ENCODE measurements at places on chromosomes 4 and X.

GRCh38 chrX:123626962-123627361 is 105.9 kb downstream of the THOC2 start:
- peak; percentile 79 for DNase-seq

DNA sequence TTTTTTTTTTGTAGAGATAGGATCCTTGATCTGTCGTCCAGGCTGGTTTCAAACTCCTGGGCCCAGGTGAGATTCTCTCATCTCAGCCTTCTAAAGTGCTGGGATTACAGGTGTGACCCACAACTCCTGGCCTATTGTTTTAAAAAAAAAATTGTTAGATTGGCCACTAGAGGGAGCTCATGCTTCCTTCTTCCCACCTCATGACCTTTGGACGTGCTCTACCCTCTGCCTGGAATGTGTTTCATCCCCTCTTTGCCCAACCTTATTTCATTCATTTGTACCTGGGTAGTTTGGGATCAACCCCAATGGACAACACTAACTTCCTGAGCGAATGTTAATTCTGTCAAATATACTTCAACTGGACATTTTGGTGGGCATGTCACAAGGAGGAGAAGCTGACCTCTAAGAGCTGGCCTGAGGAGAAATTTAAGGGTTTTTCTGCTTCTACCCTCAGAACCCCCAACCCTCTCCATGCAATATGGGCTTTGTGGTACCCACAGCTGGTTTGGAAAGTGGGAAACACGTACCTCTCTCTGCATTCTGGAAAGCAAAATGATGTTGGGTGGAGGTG is 6.4 kb downstream of the PPEF2 start:
- DNase-seq: peak; percentile 15

DNA sequence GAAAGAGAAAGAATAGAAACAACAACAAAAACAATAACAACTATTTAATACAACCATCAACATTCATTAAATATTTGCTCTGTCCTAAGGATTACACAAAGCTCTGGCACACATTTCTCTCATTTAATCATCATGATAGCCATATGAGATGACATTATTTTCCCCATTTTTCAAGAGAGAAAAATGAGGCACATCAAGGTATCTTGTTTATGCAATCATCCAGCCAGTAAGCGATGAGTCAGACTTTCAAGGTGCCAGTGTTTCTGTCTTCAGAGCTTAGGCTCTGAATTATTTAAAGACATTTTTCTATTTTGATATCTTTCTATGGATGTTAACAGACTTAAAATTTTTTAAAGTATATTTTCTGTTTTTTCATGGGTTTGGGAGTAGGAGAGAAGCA is 541.8 kb upstream of the SMIM31 start:
- no peak for DNase-seq

DNA sequence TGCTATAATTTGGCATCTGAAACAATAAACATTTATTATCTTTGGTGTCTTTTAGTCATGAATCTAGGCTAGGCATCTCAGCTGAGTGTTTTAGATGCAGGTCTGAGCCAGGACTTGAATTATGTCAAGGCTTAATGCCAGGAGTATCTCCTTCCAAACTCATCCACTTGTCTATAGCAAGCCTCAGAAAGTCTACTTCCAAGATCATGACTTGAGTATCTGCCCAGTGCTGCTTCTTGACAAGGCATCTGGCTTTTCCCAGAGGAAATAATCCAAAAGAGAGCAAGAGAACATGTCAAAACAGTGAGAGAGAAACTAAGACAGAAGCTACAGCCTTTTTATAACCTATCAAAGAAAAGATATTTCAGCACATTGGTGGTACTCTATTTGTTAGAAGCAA is 1052.1 kb upstream of the PCDH10 start:
- DNase-seq: no peak

DNA sequence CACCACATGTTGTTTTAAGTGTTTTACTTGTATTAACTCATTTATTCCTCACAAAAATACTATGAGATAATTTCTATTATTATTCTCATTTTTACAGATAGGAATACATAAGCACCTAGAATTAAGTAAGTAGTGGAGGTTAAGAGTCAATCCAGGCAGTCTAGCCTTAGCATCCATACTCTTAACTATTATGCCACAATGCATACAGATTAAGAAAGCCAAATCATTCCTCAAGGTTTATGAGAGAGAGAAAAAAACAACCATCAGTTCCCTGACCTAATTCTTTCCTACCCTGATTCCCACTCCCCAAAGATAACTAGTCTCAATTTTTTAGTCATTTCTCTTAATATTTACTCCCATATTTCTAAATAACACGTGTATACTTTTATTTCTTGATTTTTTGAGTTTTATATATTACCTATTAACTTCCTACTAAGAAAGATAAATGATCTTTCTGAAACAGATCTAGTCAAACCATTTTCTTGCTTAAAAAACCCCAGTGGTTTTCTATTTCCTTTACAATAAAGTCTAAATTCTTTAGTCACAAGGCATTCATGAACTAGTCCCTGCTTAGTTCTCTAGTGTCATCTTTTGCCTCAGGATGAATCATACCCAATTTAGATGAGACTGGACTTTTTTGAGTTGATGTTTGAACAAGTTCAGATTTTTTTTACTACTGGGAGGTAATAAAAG is 16.0 kb downstream of the UBA6 start:
- DNase-seq: peak; percentile 64

DNA sequence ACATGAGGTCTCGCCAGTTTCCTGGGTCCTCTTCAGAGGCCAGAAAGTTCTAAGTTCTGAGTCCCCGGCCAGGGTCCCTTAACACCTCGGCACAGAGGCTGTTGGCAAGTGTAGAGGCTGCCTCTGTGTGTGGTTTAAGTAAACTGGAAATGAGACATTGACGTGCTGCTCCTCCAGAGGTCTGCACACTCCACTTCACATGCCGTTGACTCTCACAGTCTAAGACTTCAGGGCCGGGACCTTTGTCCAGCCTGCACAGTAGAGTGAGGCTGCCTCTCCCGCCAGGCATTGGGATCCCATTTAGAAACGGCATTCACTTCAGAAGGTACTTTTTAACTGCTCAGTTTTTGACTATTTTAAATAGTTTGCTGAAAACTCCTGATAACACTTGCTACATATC is 10.6 kb upstream of the TADA2B start:
- DNase-seq: no peak

DNA sequence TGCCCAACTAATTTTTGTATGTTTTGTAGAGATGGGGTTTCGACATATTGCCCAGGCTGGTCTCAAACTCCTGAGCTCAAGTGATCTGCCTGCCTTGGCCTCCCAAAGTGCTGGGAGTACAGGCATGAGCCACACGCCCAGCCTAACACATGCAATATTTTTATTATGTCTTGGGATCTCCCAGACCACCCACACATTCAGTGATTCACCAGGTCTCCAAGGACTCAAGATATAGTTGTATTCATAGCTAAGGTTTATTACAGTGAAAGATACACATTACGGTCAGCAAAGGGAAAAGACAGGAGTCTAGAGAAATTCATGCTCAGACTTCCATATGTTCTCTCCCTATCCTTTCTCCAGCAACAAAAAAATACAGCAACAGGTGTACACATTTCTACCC is 25.5 kb upstream of the FAM120C start:
- peak; percentile 54 for DNase-seq

- no peak for DNase-seq
These were observed 239.1 kb downstream of the NDST4 start for GRCh38 chr4:114874321-114874720.

DNA sequence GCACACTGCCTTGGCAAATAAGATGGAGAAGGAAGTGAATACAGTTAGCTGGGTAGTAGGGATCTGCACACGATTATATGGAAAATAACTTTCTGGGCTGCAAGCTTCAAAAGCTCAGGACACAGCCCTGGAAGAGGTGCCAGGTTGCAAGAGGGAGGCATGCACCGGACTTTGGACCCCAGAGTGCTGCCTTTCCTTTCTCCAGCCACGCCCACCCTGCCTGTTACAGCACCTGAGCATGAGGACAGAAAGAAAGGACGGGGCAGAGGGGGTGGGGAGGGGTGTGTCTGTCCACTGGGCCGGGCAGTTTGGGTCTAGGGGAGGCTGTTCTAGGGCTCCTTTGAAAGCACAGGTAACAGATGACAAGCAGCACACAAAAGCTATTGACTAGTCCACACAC is 152.8 kb downstream of the ENPP6 start:
- DNase-seq: no peak

DNA sequence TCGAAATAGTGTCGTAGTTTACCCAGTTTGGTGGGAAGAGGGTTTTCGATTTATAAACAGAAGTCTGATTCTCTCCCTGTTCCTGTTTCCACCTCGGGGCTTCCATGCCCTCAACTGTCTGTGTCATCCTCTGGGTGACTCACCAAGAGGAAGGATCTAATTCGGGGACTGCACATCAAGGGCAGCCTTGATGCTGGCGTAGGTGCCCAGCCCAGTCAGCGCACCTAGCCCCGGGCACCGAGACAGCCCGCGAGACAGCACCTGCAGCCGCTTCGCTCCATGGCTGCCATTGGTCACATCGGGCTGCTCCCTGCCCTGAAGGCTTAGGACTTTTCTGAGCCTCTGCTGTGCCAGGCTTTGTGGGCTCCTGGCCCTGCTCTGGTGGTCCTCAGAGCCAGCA is 7.7 kb downstream of the ABCD1 start:
- no peak for DNase-seq

DNA sequence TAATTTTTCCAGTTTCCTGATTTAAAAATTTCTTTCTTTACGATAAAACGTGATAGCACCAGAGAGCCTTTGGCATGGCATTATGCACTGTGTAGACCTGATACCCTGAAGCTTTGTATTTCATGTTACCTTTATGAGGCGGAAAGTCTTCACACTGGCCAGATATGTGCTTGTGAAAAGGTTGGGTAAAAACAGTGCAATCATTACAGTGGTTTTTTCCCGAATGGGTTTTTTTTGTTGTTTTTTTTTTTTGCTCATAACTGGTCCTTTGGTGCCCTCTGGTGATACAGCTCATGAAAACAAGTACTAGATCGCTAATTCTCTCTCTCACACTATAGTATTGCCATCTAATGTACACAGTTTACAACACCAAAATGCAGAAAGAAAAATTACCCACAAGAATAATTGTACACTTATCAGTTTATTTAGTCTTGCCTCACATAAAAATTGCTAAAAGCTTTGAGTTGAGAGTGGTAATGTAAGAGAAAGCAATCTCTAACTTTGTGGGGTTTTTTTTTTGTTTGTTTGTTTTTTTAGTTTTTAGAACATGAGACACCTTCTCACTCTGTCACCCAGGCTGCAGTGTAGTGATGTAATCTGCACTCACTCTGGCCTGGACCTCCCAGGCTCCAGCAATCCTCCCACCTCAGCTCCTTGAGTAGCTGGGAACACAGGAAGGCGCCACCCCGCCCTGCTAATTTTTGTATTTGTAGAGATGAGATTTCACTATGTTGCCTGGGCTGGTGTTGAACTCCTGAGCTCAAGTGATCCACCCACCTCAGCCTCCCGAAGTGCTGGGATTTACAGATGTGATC is 21.3 kb downstream of the SPCS3 start:
- peak; percentile 62 for DNase-seq

DNA sequence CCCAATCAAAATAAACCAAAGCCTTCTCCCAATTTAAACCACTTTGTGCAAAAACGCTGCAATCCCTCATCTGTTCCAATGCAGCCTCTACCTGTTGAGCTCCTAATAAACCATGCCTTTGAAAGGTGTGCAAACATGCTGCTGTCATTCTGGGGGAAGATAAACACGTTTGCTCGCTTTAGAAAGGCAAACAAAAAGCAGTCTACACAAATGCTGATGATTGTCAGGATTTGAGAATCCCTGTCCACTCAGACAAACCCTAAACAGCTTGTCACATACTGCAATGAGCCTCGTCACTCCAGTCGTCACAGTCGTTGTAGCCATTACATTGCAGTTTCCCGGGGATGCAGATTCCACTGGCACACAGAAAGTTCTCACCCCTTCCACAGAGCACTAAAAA is 145.2 kb downstream of the CORIN start:
- DNase-seq: no peak

- no peak for DNase-seq
These were observed 102.2 kb downstream of the SLC2A9 start for GRCh38 chr4:9919047-9919446.

DNA sequence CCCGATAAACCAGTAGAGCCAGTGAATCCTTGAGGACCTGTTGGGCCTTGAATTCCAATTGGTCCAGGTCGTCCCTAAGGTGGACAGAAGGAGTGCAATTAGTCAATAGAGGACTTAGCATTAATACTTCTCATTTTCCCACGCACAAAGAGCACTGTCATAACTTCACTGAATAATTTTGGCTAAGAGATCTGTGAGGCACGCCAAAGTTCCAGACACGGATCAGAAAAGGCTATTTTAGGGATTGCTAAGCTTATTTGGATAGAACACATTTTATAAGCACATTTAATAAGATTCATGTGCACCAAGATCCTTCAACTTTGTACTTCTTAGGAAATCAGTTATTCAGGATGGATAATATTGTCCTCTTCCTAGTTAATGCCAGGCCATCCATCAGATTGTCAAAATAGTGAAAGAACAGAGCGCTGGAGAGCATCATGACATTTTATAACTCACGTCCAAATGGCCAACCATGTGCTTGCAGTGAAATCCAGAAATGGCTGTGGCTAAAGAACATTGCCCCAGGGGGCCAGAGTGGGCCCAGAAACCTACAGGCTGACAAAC is 129.8 kb downstream of the ATG4A start:
- no peak for DNase-seq

DNA sequence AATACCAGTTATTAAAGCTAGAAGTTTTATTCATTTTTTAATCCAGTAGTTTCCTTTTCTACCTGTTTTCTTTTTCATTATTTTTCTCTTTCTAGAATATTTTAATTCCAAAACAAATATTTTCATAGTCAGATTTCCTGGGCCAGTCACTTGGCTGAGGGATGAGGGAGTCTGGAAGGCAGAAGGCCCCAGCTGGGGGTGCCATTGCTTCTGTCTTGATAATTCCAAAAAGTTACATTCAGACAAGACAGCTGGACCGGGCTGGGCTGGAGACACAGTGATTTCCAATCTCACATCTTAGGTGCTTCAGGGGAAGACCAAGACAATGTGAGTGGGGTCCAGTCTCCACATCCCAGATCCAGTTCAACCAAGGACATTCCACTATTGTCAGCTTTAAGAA is 263.5 kb downstream of the TMA16 start:
- DNase-seq: no peak

DNA sequence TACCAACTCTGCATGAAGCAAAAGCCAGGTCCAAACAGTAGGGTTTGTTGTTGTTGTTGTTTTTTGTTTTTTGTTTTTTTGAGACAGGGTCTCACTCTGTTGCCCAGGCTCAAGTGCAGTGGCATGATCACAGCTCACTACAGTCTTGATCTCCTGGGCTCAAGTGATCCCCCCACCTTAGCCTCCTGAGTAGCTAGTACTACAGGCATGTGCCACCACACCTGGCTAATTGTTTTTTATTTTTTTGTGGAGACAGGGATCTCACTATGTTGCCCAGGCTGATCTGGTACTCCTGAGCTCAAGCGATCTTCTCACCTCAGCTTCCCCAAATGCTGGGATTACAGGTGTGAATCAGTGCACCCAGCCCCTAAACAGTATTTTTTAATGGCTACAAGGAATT is 6.2 kb downstream of the S100P start:
- no peak for DNase-seq

DNA sequence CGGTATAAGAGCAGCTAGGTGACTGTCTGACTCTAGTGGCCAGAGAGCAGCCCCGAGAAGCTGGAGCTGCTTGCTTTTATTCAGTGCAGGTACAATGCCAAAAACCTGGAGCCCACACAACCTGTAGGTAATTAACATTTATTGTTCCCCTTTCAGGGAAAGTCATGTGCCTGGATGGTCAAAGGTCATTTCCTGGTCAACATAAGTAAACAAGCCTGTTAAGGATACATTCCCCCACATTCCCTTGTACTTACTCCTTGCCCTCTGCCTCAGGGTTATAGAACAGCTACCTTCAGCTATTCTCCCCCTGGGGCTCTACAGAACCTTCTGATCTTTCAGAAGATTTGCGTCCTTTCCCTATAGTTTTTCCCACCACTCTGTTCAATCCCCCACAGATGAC is 253.4 kb downstream of the TMA16 start:
- no peak for DNase-seq

Data from fibroblast of skin of right quadriceps (primary cell).